NCI-H1417 (cell line): ENCODE measurements at places on chromosomes 5 and 9.

- DNase-seq, result no peak
These were observed 1.3 kb downstream of the LCP2 start for GRCh38 chr5:170296036-170296934.

- DNase-seq, result no peak
These were observed 92.8 kb upstream of the SLC44A1 start for GRCh38 chr9:105151686-105151995.

GRCh38 chr5:139636207-139636792 is 11.8 kb upstream of the CXXC5 start:
- peak; percentile 18 for DNase-seq

DNA sequence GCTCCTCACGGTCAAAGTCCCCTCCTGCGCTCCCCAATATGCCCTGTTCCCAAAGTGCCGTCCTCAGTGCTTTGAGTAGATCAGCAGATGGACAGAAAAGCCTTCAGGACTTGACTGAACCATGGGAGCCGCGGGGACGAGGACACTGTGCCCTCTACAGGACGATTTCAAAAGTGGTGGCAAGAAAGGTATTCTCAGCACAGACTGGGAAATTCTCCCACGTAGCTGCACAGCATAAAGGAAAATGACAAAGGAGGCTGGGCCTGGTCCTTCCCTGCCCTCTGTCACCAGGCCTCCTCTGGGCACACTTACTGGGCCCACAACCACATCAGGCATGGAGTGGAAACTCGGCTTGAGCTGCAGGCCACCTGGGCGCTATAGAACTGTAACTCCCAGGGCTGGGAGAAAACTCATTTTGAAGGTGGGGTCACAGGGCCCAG is 16.7 kb upstream of the MTMR12 start:
- DNase-seq, result peak; percentile 66

- DNase-seq, result no peak
These were observed 1.4 kb downstream of the HAND1 start for GRCh38 chr5:154476354-154477205.

- DNase-seq, result peak; percentile 2
These were observed 40.2 kb upstream of the TRIM32 start for GRCh38 chr9:116646661-116647514.

- DNase-seq, result no peak
These were observed at the start of gene SPACA9 for GRCh38 chr9:132878695-132879456. TSS of gene SPACA9 (plus strand) at chr9:132878898. CDS start at chr9:132883948, 5,050 bp downstream.

DNA sequence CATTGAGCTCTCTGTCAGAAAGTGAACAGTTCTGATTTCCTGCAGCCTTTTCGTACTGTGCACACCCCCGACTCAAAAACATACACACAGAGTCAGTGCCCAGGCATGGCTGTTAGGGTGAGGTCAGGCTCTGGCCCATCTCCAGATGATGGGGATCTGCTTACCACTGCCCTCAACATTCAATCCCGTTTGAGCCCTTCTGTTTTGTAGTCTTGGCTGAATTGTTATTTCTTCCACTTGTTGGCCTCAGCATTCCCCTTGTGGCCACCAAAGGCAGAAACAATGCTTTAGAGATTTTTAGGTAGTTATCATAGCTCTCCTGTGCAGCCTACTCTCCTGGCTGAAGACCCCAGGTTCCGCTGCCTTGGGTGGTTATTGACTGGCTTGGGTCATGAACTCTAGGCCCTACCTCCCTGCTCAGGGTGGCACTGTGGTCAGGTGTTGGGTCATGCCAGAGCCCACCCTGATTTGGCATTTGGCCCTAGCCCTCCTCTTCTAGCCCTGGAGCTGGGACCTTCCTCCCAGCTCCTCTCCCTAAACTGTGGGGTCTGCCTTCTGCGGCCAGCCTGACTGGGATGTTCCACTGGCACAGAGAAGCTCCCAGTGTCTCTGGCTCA is 7.8 kb upstream of the MYOZ3 start:
- DNase-seq, result no peak

DNA sequence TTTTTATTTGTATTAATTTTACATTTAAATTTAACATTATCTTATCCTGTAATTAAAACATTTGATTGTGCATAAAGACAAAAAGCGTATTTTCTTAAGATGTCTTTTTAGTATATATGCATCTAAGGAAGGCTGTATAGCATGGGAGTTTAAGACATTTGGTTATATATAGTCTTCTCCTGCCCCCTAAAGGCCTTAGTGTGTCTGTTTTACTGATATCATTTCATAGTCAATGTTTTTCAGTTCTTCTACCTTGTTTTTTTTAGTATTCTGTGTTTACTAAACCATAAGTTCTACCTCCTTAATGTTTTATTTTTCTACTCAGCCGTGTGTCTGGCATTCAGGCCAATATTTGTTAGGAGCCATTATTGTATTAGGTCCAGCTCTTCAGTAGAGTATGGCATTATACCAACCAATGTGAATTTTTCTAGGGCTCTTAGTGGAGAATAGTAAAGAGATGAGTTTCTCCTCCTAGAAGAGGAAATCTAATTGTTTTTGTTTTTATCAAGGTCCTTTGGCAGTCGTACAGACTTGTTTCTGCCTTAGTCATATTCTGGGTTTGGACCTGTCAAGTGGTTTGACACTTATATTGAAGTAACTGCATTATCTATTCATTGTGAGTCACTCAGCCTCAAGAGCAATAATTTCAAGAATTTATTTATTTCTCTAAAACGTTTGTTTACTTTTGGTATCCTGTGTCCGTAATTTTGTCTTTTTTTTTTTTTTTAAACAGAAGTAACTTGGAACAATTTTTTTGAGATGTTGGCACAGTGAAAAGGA is 74.8 kb downstream of the SLF1 start:
- DNase-seq, result no peak

DNA sequence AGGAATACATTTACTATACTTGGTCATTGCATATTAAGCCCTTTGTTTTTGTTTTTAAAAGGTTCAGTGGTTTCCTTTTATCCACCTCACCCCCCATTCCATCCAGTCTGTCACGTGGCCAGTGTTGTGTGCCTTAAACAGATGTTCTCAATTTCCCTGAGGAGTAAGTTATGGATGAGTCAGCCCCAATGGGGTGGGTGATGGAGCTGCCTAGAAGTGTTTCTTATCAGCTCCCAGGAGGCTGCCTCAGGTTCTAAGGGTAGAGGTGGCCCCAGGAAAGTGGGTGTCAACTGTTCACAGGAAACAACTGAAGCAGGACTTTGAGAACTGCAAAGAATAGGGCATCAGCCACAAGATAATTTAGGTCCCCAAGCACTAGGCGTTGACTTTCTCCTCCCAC is 41.1 kb downstream of the ACTBL2 start:
- DNase-seq, result no peak

DNA sequence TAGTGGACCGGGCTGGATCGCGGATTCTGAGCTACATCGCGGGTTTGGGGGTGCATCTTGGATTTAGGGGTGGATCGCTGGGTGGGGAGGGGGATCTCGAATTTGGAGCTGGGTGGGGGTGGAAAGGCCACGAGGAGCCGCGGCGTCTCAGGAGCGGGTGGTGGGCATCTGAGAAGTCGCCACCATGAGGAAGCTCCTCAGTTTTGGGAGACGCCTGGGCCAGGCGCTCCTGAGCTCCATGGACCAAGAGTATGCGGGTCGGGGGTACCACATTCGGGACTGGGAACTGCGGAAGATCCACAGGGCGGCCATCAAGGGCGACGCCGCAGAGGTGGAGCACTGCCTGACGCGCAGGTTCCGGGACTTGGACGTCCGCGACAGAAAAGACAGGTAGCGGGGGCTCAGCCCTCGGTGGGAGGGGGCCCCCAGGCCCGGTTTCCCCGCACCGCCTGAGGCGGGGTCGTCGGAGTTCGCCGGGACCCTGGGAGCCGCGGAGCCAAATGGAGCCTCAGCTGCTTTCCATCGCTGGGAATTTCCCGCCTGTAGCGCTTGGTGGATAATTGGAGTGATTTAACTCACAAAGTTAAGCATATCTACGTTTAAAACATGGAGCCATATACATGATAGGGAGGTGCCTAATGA is 376 bp downstream of the ANKRD18B start:
- DNase-seq, result peak; percentile 5

DNA sequence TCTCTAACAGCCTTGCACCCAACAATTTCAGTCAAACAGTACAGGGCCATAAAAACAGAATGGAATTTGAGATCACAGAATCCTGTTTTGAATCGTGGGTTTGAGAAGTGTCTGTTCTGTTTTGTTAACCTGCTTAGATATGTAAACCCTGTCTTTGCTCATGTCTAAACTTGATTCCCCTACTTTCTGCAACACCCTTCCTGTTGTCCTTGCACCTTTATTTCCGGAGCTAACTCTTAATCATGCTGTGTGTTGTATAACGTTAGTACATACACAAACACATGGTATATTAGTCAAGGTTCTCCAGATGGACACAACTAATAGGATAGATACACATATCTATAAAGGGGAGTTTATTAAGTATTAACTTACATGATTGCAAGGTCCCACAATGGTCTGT is 2229.2 kb upstream of the C9orf72 start:
- DNase-seq, result no peak

DNA sequence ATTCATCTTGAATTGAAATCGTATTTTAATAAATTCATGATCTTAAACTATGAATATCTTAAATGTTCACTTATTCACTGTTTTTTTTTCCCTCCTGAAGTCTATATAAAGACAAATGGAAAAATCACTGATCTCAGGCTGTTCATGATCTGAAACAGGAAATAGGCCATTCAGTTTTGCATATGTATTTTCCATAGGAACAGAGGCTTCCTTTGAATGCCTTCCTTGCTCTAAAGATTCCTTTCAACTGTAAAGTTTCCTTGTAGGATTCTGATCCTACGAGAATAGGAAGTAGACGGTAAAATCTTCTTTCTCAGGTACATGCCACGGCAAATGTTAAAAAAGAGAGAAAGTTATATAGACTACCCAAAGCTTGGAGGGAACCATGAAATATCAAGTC is 194.4 kb upstream of the PPP1R2B start:
- no peak for DNase-seq

DNA sequence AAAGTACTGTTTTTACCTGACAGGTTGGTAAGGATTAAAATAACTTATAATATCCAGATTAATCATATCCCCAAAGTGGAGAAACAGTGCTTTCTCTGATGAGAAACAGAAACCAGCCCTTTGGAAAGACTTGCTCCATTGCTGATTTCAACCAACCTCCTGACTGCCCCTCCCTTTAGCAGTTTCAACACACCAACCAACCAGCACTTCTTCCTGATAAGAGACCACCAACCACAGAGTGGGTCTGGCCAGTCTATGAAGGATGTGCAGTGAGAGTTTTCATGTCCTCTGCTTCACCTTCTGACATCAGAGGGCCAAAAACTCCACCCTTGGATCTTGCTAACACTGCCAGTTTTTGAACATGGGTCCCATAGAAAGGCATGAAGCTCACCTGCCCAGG is 28.1 kb downstream of the RIGI start:
- no peak for DNase-seq

DNA sequence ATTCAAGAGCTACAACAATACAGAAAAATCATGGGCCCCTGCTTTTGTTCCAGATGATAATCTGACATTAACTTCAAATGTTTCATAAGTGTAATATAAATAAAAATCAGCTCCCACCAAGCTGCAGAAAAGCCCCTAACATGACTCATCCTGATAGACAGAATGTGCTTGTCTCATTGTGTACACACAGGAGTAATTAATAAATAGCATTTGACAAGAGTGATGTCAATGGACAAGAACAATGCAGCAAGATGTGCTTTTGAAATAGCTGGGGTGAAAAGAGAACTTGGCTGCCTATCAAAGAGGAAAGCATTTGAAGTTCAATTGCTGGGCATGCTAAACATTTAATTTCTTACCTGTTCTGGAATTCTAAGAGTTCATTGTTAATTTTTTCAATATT is 79.2 kb downstream of the DNAH5 start:
- DNase-seq, result peak; percentile 50

DNA sequence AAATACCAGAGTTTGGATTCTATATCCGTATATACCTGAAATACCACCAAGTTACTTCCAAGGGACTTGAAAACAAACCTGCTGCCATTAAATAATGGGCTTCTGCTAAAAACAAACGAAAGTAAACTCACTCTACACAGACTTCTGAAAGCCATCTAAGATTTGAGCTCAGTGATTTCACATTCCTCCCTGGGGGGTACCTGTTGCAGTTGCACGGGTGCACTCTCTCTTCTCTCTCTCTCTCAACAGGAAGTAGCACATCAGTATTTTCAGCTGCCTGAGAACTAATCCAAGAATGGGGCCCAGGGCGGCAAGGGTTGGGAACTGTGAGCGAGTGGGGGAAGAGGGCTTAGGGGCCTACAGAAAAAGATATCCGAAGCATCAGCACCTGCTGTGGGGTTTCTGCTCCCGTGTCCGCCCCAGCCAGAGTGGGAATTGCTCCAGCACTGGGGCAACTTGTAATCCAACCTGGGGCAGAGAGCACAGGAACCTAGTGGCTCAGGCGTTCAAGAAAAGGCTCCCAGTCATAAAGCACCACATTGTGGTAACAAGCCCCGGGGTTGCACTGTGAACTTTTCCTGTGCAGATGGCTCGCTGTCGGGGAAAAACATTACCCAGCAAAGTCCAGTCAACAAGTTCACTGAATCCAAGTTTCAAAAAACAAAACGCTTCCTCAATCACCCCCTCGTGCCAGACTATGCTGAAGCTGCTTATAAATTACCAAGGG is 99.8 kb downstream of the EFNA5 start:
- DNase-seq, result no peak

DNA sequence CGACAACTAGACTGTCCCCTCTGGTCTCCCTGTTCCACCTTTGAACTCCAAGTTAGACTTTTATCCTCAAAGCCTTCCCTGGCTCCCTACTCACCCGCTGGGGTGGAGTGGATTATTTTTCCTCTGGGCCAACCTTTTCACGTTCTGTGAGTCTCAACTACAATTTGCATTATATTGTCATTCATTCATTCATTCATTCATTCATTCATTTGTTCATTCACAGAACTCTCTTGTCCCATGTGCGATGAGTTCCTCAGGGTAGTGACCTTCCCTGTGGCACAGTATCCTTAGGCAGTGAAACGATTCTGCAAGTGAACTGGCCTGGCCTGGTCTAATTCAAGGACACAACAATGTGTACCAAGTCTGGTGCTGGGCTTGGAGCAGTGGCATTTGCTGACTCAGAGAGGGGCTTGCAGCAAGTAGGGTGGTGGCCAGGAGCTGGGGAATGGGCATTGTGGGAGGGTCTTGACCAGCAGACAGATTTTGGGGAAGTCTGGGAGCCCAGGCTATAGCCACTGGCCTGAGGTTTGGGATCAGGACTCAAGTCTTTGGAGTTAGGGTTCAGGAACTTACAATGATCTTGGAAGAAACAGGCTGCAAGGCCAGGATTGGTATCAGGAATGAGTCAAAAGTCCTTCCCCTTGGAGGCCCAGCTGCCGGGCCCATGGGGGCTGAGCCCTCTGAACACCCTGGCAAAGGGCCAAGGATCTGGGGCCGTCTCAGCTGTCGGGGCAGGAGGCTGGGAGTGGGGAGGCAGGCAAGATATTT is 37.2 kb upstream of the COL15A1 start:
- DNase-seq, result no peak
